ENCODE measurements at places on chromosomes 2 and 18.

- no peak for DNase-seq
These were observed 1276.1 kb upstream of the FAM98A start for GRCh38 chr2:34875091-34875745.

- DNase-seq, result no peak
These were observed 30.0 kb upstream of the STK17B start for GRCh38 chr2:196201229-196202009.

DNA sequence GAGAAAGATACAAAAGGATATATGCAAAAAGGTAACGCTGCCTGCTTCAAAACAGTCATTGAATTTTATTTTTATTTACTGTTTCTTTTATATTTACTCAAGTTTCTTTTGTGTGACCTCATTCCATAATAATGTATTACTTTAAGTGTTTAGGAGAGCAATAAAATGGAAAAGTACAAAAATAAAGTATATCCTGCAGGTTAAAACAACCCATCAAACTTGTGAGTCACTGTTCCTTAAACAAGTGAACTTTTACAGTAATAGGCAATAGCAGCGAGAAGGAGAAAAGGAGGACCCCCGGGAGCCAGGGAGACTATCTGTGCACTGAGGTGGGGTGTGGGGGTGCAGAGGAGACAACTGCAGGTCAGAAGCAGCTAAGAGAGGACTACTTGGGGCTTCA is 124.5 kb downstream of the EN1 start:
- no peak for DNase-seq

GRCh38 chr2:239165206-239165831 is 235.5 kb downstream of the HDAC4 start:
- no peak for DNase-seq

DNA sequence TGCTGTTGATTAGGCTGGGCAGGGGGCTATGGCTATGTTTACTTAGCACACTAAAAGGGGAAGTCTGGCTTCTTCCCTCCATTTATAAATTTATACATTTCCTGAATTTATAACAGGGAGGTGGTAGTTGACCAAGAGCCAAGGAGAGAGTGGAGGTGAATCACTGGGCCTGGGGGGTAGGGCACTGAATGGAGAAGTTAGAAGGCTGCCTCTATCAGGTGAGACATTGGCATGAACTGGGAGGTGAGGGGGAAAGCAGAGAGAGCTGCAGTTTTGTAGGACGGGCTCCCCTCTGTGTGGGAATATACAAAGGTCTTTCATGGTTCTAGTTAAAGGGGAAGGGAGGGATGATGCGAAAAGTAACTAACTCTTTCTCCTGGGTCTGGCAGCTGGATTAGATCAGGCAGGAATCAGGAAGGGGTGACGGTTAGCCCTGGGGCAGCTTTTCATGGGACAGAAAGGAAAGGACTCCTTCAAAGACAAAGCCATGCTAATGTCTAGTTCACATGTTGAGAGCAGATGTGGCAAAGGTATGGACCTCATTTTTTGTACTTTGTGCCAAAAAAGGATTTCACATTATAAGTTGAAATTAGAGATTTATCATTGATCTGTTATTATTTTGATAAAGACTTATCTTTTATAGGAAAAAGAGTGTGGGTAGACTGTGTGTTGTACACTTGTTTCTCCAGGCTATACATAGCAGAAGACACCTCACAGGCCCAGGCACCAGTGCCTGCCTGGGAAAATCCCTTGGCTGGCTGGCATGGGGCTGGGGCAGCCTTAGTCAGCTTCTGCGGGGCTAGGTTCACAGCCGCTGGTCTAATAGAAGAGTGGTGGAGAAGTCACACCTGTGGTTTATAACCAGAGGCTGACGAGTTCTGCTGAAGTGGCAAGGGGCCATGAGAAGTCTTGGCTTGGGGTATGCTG is 158.7 kb downstream of the CLIP4 start:
- no peak for DNase-seq

DNA sequence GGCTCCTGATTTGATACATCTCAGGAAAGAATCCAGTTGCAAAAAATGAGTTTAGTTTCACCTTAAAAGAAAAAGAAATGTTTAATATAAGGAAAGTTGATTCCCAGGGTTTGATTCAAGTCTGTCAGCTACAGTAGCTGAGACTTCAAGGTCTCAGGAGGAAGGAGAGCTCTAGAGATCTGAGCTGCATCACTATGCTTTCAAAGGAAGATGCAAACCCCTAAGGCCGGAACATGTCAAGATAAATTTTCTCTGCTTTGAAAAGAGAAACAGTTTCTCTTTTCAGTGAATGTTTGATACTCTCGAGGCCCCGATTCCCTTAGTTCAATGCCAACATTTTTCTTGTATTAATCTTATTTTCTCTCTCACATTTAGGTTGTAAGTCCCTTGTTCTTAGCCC is 128.6 kb downstream of the RGPD3 start:
- no peak for DNase-seq

- DNase-seq, result no peak
These were observed 167.9 kb downstream of the CCDC102B start for GRCh38 chr18:68965817-68966216.

DNA sequence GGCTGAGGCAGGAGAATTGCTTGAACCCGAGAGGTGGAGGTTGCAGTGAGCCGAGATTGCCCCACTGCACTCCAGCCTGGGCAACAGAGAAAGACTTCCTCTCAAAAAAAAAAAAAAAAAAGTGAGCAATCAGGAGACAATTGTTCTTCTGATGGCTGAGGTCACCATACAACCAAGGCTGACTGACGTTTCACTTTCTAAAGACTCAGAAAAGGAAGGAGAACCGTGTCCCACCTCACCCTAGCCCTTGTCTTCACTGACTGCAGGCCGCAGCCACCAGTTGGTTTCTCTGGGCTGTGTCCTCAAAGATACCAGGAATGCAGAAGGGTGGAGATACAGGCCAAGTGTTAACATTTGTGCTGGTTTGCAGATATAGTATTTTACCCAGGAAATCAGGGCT is 7.7 kb upstream of the SLC35F6 start:
- DNase-seq, result no peak

GRCh38 chr2:27071990-27072830 is 756 bp upstream of the OST4 start:
- DNase-seq, result no peak

GRCh38 chr2:6526093-6526824 is 339.4 kb downstream of the CMPK2 start:
- no peak for DNase-seq

- DNase-seq, result no peak
These were observed 6.7 kb upstream of the LRRC30 start for GRCh38 chr18:7224198-7224597.

DNA sequence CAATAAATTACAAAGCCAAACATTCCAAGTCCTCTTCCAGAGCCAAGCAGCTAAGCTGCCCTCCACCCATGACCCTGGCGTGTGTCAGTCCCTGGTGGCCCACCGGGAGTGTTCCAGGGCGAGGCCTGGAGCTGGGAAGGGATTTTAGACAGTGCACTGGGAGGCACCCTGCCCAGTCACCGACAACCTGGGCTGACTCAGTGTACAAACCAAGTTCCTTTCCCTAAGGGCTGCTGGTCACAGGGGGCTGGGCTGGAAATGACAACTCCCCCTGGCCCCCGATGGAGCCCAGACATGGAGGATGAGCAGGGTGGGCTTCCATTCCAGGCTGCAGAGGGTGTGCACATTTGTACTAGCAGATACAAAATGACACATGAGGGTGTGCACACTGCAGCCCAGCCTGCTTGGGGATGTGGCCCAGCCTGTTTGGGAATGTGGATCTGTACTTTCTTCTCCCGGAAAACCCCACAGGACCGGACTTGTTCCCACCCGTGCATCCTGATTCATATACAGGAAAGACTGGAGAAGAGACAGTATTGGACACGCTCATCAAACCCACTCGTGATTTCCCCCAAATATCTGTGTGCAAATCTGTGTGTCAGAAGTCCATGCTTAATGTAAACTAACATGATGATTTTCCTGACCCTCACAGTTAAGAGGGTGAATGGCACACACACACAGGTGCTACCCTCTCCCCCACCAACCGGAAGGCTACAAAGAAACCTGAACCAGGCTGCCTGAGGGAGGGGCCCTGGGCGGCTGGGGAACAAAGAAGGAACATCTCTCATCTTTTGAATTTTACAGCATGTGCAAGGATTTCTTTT is 58.9 kb downstream of the NDUFA10 start:
- no peak for DNase-seq

- no peak for DNase-seq
These were observed 1.2 kb downstream of the SERPINB5 start for GRCh38 chr18:63477968-63478367.

- no peak for DNase-seq
These were observed 87.0 kb downstream of the MTX2 start for GRCh38 chr2:176356251-176356650.

- no peak for DNase-seq
These were observed 1.7 kb upstream of the ZNF532 start for GRCh38 chr18:58862851-58863538.

GRCh38 chr2:185676316-185676715 is 62.3 kb upstream of the FSIP2 start:
- no peak for DNase-seq

DNA sequence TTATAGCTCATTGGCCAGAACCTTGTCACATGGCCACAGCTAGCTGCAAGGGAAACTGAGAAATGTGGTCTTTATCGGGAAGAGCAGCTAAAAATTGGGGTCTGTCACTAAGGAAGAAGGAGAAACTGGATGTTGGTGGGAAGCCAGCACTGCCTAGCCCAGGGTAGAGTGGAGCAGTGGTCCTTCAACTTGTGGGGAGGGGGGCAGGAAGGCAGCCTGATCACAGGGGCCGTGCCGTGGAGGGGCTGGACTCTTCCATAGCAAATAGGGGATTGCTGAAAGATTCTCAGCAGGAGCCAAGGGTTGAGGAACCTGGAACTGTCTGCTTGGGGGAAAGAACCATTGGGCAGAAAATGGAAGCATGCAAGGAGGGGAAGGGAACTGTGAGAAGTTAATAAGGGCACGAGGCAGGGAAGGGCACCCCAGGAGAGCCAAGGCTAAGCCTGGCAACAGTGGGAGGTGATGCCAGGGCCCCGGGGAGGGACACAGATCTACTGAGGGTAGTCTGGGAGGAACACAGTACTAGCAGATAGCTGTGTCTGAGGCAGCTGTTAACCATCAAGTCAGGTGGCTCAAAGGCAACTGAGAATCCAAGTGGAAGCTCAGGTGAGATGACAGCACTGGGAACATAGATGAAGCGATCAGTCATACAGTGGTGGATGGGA is 5.9 kb upstream of the NEURL3 start:
- no peak for DNase-seq

GRCh38 chr2:239337122-239337876 is 63.5 kb downstream of the HDAC4 start:
- DNase-seq, result no peak

DNA sequence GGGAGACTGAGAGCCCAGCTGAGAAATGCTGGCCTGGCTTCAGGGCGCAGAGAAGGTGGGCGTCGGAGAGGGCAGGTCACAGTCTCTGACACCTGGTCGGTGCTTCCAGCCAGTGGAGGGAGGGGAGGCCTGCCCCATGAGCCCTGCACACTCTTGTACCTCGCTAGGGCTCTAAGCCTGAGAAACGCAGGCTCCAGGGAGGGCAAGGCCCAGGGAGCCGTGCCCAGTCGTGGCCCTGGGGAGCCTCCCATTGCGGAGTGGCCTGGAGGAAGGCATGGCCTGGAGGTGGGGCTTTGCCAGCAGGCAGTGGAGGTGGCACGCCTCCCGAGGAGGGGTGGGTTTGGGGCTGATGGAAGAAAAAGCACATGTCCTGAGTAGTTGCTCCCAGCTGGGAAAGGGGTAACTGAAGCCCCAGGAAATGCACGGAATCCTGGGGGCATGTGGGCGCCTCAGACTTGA is 39.0 kb downstream of the MTERF4 start:
- no peak for DNase-seq
